ENCODE measurements at places on chromosomes 7 and 10.

GRCh38 chr7:44891791-44892190 is 6.5 kb upstream of the PURB start:
- no peak for DNase-seq

GRCh38 chr10:58514111-58514770 is 1.6 kb downstream of the BICC1 start:
- DNase-seq, result no peak

DNA sequence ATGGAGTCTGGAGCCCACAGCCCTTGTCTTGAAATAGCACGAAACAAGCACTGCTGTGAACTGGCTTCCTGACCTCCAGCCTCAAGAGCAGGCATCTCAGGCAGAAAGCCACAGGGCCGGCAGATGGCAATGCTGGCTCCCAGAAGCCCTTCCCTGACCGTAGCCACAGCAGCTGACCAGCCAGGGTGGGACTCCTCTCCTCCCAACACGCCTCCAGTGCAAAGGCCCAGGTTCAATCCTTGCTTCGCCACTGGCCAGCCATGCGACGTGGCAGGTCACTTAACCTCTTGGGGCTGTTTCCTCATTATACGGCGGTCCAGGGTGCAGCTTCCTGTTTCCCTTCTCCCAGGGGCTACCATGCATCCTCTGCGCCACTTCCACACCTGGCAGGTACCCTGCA is 12.8 kb downstream of the PRKAG2 start:
- DNase-seq, result no peak

- no peak for DNase-seq
Observed at GRCh38 chr7:2616387-2617324, 15.1 kb upstream of the TTYH3 start.

GRCh38 chr10:88172159-88172558 is 308.7 kb downstream of the PTEN start:
- no peak for DNase-seq

GRCh38 chr7:143289421-143289820 is 1.3 kb downstream of the CASP2 start:
- DNase-seq, result no peak

DNA sequence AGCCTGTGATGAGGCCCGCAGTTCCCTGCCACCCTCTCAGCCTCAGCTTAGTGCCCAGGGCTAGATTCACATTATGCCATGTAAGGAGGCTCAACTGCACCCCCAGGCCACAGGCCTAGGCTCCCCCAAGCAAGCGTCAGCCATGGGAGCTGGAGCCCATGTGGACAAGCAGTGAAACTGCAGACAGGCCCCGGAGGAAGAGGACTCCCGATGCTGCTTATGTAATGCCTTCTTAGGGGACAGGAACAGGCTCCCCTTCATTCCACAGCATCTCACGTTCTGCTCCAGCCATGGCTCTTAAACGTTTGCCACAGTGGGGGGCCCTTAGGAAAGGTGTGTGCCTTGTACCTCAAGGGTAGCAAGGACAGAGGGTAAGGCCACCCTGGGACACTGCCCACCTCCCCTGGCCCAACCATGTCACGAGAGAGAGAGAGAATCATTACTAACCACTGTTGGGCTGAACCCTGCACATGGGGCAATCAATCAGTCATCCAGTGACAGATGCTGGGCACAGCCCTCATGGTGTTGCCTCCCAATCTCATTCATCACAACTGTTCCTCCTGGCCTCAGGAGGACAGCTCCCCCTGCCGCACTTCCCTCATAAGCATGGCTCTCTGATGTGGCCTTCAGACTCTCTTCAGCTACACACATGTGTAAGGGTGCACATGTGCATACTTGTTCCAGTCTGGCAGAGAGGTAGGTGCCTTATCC is 263.0 kb downstream of the GRID1 start:
- DNase-seq, result no peak
